Activated gamma-delta T cell (primary cell): ENCODE measurements at places on chromosomes 6 and 20.

DNA sequence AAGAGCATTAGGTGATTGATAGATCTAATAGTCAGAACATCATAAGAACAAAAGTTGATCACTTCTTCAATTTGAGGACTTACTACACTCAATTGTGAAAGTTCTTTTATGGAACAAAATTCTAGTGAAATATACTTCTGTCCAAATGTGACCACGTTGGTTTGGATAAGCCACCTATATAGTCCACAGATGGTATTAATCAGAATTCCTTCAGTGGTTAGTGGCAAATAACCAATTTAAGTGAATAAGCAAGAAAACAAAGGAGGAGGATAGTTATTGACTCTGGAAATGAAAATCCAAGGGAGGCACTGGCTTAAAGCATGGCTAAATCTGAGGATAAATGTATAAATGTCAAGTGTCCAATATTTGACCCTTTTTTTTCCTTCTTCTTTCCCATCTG, 268.5 kb upstream of the MARCKS start:
- DNase-seq, result no peak

DNA sequence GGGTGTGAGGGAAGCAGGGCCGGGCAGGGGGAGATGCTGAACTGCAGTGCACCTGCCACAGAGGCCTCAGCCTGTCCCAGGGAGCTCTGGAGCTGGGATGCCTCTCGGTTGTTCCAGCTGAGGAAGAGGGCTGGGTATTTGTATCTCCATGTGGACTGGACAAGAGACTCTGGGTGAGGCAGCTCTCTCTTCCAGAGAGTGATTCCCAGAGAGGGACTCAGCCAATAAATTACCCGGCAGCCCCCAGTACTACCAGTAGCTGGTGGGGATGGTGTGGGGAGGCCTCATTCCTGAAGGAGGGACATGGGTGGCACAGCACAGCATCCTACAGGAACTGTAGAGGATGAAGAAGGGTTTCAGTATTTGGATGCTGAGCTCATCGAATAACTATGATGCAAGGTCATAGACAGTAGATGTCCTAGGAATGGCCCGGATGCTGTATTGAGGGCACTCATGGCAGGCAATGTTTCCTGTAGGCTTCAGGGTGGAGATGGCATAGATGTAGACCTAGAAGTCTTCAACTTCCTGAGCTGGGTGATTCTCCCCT, 1.4 kb downstream of the FGD2 start:
- DNase-seq, result no peak

DNA sequence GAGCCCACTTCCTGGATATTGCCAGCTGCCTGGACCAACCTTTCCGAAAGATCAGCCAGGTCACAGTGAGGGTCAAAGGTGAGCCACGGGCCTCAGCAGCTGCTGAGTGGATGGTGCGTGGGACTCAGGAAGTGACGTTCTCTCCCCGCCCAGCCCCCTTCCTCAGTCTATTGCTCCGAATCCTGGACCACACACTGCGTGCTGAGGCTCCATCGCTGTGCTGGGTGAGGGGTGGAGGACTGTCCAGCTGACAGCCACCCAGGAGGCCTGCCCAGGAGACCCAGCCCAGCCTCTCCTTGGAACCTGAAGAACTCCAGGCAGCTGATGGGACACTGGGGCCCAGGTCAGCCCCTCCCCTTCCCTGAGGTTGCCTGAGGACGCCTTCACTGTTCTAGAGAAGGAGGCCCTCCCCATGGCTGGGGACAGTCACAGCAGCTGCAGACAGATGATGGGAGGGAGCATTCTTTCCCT, 94.4 kb upstream of the CD93 start:
- DNase-seq, result no peak

DNA sequence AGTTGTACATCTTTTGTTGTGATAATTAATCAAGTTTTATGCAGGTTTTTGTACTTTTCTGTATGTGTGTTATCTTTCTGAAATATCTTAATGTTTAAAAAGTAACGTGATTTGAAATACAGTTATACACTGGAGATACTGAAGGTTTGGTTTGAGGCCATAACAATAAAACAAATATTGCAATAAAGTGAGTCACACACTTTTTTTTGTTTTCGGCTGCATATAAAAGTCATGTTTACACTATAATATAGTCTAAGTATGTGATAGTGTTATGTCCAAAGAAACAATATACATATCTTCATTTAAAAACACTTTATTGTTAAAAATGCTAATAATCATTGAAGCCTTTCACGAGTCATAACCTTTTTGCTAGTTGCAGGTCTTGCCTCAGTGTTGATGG, 473.1 kb upstream of the GJE1 start:
- DNase-seq, result no peak

DNA sequence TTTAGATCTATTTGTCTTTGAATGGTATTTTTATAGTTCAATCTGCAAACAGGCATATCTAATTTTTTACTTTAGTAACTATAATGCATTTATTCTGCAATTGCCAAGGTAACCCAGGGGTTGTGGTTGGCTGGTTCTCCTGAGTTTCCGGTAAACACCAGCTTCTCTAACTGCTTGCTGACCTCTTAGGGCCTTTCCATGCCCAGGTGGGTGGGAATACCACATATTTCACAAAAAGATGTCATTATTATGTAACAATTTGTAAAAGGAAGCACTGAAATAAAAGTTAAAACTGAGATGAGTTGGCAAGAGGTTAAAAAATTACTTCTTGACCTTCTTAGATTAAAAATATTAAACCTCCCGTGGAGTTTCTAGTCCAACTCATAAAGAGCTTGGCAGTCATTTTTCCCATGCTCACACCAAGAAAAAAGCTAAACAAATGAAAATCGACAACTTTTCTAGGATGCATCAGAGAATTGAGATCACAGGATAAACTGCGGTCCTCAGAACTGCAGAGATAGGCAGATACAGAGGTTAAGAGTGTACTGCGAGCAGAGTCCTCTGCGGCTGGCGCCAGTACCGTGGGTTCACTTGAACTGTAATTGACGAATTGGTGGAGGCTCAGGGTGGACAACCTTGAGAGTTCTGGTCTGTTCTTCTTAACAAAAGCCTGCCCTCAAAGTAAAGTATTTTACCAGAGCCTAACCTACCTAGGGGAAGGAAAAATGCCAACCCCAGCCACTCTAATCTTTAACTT, 2.2 kb upstream of the VNN1 start:
- DNase-seq, result no peak
